Head of caudate nucleus (tissue), 42 donors: ENCODE measurements at places on chromosomes 6 and 20.

DNA sequence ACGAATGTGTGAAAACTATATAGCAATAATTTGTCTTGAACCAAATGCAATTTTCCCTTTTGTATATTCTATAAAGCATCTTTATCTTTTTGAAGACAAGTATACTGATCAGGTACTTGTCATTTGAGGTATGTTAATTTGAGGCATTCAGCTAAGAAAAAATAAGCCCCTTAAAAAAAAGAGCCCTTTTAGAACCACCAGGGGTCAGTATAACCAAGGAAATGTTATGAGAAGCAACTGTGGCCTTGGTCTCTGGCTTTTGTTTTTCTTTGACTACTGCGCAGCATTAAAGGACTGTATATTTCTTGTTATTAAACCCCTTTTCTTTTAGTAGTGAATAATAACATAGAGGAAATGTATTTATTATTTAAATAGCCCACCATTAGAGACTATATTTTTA, 43.1 kb downstream of the CD109 start:
- no peak for DNase-seq

DNA sequence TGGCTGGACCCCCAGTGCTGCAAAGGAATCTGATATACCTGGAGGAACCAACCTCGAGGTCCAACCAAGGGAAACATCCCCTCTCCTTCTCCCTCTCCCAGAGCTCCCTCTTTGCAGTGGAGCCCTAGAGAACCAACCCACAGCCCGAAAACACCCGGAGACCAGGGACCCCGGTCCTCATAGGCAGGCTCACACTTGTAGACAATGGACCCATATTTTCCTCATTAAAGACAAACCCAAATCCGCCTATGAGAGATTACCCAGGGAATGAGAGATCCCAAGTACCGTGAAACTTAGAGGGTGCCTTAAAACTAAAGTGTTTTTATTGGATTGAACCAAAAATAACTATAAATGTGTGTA, 9.6 kb upstream of the FOXF2 start:
- DNase-seq = no peak

DNA sequence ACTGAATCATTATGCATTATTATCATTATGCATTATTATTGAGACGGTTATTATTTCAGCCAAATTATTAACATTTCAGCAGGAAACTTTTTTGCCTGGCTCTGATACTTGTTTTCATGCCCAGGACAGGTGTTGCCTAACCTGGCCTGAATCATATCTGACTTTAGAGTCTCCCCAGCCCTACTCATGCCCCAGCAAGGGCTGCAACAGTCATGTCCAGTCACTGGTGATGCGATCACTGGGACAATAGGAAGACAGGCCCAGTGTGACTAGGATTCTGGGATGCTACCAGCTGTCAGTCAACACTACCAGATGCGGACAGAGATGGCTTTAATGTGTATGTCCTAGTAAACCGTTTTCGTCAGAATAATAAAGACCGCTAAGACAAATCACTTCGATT, 285.0 kb downstream of the KHDC1L start:
- DNase-seq = no peak

DNA sequence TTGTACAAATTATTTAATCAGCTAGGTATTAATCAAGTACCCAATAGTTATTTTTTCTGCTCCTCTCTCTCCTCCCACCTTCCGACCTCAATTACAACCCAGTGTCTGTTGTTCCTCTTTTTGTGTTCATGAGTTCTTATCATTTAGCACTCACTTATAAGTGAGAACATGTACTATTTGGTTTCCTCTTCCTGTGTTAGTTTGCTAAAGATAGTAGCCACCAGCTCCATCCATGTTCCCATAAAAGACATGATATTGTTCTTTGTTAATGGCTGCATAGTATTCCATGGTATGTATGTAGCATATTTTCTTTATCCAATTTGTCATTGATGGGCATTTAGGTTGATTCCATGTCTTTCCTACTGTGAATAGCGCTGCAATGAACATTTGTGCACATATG, 652.8 kb upstream of the CITED2 start:
- DNase-seq = no peak

DNA sequence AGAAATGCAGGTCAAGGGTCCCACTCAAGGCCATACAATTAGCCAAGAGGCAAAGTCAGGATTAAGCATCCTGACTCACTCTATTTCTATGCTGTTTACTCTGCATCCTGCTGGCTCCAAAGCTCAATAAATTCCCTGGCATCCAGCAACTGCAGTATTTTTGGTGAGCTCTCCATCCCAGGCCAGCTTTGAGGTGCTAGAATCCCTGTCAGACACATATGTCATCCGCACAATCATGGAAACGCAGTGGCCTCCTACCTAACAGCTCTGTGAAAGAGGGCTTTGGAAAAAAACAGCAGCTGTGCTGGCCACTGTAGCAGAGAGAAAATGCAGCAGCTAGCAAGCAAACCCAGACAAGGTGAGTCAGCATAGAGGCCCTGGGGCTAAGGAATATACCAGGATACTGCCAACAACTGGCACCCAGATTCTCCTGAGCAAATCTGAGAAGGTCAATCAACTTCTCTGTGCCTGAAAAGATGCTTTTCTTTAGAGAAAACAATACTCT, 58.4 kb downstream of the ANKEF1 start:
- no peak for DNase-seq

- DNase-seq = no peak
Measured at GRCh38 chr6:170056278-170056711, 234.6 kb downstream of the DLL1 start.

- no peak for DNase-seq
Measured at GRCh38 chr6:135118134-135118730, 62.9 kb upstream of the MYB start.

GRCh38 chr6:42217157-42217518, 523 bp downstream of the MRPS10 start:
- DNase-seq = no peak

DNA sequence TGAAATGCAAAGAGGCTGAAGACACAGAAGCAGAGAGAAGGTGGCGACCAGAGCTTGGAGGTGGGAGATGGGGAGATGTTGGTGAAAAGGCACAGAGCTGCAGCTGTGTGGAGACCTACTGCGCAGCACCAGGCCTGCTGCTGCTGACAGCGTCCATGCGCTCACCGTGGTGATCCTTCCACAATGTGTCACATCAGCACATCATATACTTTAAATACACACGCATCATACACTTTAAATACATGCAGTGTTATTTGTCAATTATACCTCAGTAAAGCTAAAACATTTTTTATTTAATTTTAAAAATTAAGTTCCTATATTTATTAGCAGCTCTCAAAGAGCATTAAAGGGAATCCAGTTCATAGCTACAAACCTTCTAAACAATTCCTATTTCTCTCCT, 200.9 kb downstream of the TTLL2 start:
- DNase-seq = no peak

DNA sequence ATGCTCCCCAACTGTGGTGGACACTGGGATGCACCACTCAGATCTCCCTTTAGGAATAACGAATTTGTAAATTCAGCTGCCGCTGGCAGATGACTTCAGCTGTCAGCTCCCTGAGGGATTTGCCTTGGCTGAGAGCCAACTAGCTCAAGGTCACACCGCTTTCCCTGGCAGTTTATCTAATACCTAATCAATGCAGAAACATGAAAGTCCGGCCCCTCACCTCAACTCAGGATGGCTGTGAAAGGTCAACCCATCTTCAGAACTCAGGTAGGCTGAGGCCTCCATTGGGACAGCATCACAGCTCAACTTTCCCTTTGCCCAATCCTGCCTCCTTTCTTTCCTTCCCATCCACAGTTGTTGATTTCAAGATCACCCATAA, 22.8 kb upstream of the SCGN start:
- no peak for DNase-seq

DNA sequence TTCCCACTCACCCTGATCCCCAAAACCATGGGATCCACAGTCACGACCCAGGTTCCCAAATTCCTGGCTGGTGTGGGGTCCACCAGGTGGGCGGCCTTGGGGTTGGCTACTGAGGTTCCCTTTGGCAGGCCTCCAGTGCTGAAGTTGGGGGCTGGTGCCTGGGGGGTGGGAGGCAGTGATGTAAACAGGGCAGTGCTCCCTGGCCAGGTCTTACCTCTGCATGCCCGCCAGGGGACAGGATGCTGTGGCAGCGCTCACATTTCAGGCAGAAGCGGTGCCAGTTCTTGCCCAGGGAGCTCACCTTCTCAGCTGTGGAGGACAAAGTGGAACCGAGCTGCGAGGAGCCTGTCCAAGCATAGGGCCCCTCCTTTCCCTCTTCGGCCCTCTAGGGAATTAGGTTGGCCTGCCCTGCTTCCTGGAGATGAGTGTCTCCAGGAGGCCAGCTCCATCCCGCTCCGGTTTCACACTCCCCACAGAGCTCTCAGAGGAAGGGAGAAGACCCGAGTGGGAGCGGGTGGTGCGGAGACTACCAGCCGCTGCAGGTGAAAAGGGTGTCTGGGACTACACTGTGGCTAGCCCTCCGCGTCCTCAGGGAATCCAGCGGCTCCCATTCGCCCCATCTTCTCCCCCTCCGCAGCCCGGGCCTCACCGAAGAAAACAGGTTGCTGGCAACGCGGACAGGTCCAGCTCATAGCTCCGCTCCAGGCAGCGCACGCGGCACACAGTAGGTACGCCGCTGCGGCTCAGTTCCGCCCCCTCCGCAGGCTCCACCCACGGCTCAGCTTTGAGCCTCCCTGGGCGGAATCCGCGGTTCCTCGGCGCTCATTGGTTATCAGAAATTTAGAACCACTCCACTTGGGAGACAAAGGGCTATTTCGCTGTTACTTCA, at the start of gene CRIP3:
Gene CRIP3, minus strand, starts transcription at position 726 of the 889 bp plus-strand sequence. Its CDS starts 34 bp downstream, at position 692.
- no peak for DNase-seq

DNA sequence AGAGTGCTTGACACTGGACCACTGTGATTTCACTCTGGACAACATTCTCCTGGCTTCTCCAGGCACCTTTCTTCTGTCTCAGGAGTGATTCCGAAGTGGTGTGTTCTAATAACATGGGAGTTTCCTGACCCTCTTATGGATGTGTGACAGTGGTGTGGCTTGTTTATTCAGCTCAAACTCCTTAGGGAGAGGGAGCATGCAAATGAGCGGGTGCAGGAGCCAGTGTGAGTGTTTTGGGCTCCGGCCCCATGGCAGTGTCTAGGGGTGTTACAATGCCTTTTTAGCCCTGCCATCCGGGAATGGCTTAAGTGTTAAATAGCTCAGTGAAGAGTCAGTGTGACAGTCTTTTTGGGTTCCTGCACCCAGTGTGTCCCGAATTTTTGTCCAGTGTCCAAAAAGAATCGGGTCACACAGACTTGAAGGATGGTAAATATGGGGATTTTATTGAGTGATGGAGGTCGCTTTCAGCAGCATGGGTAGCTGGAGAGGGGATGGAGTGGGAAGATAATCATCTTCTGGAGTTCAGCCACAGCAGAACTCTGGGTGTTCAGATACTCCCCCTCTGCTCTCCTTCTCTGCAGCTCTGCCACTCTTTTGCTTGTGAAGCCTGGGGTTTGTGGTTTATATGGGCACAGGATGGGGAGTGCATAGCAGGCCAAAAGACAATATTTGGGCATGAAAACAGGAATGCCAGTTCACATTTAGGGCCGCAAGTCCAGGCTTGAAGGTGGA, 928.9 kb upstream of the CITED2 start:
- no peak for DNase-seq

GRCh38 chr6:25486550-25486949, 165.5 kb upstream of the SCGN start:
- DNase-seq = no peak
